CD4-positive, alpha-beta T cell (primary cell): ENCODE measurements at places on chromosomes 2 and 18. TPM values are rescaled to one million over a fixed set of nuclear protein-coding genes. Genes with fewer than 3 reads are reported as not detected.

DNA sequence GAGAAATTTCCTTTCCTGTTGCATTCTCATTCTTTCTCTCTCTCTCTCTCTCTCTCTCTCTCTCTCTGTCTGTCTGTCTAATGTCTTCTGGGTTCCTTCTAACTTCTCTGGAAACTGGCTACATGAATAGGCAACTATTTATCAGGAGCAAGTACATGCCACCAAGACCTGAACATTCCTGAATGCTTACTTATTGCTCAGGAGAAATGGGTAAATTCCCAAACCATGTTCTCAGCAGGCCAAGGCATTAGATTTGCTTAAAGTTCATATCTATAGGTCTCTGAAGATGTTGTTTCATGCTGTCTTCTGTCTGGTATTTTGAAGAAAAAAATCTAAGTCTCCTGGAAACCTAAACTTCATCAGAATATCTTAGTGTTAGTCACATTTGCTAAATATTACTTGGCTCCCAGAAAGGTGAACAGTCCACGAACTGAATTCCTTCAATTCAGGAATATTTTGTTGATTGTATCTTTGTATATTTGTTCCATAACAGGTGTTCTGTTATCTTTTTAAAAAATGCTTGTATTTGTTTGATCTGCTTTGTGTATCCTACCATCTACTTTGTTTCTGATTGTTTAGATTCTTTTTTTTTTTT, 77.2 kb upstream of the FIGN start:
- DNase-seq, result no peak

GRCh38 chr2:217010173-217010572, 150.3 kb upstream of the TNP1 start:
- no peak for DNase-seq

DNA sequence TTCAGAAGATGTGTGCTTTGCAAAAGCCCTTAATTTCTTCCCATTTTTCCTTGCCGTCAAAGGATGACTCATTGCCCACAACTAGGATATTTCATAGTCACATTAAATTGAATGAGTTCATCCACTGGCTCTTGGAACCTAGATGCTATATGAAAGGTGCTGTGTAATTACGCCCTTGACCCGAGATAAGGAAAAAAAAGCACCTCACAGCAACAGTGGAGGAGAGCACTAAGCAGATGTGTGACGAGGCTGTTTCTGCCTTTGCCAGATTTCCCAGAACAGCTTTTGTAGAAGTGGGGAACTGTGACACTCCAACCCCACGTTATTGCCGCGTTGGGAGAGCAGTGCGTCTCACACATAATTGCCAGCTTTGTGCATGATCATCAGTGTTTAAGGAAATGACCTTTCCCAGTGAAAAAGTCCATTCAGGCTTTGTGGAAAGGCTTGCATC, 33.3 kb upstream of the TMEM87B start:
- no peak for DNase-seq

The SLC23A3 gene
- 0.36 TPM for total RNA-seq

GRCh38 chr2:201779901-201780673, 646 bp downstream of the ALS2 start:
- no peak for DNase-seq
